ENCODE measurements at places on chromosomes 6 and 20. TPM values are rescaled to one million over a fixed set of nuclear protein-coding genes. Genes with fewer than 3 reads are reported as not detected.
A peak's percentile ranks its signal among the peaks of the same experiment; 100 is the strongest.

DNA sequence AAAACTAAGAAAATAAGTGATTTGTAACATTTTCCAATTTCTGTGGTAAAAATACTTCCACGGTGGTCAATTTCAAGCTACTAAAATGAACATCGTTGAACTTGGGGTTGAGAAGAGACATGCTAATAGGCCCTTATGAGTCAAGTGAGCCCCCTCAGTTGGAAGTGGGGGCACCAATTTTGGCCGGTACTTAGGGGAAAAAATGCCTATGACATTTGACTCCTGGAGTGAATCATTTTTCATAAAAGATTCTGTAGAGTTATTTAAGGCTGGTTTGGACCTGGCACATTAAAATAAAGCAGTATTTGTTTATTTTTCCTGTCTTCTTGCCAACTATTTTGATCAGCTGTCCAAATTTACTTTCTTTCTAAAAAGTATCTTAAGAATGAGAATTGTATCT is 32.4 kb upstream of the CAP2 start:
- H3K36me3 ChIP-seq, result no peaks in the 10 kb centered on the region
- no peaks in the 10 kb centered on the region for H3K27me3 ChIP-seq
- H3K4me1 ChIP-seq, result no peaks in the 10 kb centered on the region
- no peak for DNase-seq

GRCh38 chr6:127954082-127954481 is 53.2 kb upstream of the THEMIS start:
- H3K27me3 ChIP-seq, result no peaks in the 10 kb centered on the region
- H3K27ac ChIP-seq, result no peak overlapping the region
- H3K4me3 ChIP-seq, result no peak overlapping the region
- no peak for DNase-seq

DNA sequence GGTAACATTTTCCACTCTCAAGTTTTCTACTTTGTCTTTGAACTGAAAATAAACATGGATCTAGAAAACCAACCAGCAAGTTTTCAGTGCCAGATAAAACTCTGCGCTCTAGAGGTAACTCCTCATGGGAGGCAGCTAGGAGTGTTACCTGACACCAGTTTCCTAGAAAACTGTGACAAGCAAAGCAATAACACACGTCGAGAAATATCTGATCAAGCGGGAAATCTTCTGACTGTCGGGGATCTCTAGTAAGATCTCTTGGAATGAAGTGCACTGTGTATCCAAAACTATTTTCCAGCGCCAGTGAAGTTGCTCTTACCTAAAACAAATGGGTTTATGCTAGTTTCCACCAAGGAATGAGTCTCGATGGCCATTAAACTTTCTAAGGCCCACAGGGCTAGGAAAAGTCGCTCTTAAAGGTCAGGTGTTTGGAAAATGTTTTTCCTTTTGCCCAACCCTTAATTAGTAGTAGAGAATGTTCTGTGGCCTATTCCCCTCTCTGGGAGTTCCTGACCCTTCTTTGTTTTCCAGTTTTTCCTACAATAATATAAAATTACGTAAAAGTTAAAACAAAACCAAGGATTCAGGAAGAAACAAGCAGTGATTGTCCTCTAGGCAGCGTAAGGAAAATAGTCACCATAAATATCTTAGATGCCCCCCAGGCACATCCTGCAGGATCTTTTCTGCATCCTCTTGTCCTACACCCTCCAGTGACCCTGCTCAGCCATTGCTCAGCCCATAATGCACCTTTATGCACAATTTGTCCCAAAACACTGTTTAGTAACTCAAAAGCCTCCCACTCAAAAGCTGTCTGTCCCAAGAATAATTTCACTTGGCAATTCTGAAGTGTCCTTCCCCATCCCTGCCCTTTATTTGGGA is 137.7 kb upstream of the AKAP12 start:
- no peaks in the 10 kb centered on the region for H3K27me3 ChIP-seq
- no peaks in the 10 kb centered on the region for H3K36me3 ChIP-seq
- H3K4me3 ChIP-seq, result no peak overlapping the region
- H3K4me1 ChIP-seq, result peaks cover 18% of the 10 kb centered on the region
- peak overlapping the region; percentile 70 for H3K27ac ChIP-seq

DNA sequence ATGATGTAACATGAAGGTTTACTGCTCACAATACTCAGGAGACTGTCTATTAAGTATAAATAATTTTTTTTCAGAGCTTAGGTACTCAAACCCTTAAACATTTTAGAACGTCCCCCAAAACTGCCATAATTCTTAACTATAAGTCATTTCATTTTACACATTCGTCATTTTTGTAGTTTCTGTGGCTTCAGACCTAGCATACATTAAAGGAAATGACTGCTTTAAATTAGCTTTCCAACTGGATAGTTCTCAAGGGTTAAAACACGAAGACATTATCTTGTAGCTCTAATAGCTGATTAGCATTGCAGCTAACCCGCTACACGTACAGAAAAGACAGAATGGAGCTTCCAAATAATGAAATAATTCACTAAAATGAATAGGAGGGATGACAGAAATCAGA is 24.9 kb upstream of the PLN start:
- H3K4me1 ChIP-seq, result peaks cover 31% of the 10 kb centered on the region
- H3K4me3 ChIP-seq, result no peak overlapping the region
- no peak for DNase-seq
- no peaks in the 10 kb centered on the region for H3K27me3 ChIP-seq
- H3K36me3 ChIP-seq, result no peaks in the 10 kb centered on the region

GRCh38 chr6:134980846-134981245 is 30.9 kb upstream of the ALDH8A1 start:
- H3K27ac ChIP-seq, result no peak overlapping the region
- no peak for DNase-seq
- peaks cover 56% of the 10 kb centered on the region for H3K36me3 ChIP-seq
- no peaks in the 10 kb centered on the region for H3K27me3 ChIP-seq
- H3K4me1 ChIP-seq, result no peaks in the 10 kb centered on the region

DNA sequence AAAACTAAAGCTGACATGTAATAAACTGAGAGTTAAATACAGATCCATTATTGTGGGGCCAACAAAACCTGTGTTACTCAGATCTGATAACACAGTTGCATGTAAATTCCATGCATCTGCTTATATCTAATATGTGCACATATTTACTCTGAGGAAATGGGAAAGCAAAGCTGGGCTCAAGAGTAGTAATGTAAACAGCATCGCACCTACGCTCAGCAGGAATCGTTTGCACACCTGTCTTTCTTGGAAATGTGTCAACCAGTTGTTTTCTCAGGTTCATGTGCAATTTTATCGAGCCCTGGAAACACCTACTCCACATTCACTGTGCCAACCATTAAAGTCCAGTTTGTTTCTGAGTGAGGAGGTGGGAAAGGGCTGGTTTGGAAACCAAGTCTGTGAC is 80.3 kb upstream of the CNKSR3 start:
- no peaks in the 10 kb centered on the region for H3K27me3 ChIP-seq
- DNase-seq, result no peak
- peaks cover 22% of the 10 kb centered on the region for H3K4me1 ChIP-seq
- no peak overlapping the region for H3K27ac ChIP-seq

- peaks cover 19% of the 10 kb centered on the region for H3K36me3 ChIP-seq
- DNase-seq, result no peak
- H3K27ac ChIP-seq, result no peak overlapping the region
- no peaks in the 10 kb centered on the region for H3K27me3 ChIP-seq
- no peak overlapping the region for H3K4me3 ChIP-seq
These were observed 111.1 kb downstream of the AGPAT4 start for GRCh38 chr6:161162722-161163121.

DNA sequence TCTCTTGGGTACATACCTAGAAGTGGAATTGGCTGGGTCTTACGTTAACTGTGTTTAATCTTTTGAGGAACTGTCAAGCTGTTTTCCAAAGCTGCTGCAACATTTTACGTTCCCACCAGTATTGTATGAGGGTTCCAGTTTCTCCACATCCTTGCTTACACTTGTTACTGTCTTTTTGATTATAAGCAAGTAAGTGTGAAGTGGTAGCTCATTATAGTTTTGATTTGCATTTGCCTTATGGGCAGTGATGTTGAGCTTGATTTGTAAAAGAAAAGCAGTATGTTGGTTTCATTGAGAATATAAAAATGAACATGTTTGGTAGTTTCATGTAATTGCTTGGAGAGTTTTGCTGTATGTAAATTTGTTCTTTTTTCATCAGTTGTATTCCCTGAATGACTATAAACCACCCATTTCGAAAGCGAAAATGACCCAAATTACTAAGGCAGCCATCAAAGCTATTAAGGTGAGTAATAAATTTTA is 40.4 kb downstream of the SCAF8 start:
- no peak overlapping the region for H3K4me3 ChIP-seq
- DNase-seq, result no peak
- H3K27me3 ChIP-seq, result no peaks in the 10 kb centered on the region

- no peaks in the 10 kb centered on the region for H3K36me3 ChIP-seq
- H3K27me3 ChIP-seq, result no peaks in the 10 kb centered on the region
- H3K4me1 ChIP-seq, result peaks cover 32% of the 10 kb centered on the region
- peak overlapping the region; percentile 47 for H3K27ac ChIP-seq
- DNase-seq, result peak; percentile 94
These were observed 121.8 kb downstream of the SASH1 start for GRCh38 chr6:148464319-148465010.

GRCh38 chr6:3621411-3621810 is 130.1 kb downstream of the PXDC1 start:
- no peaks in the 10 kb centered on the region for H3K36me3 ChIP-seq
- no peaks in the 10 kb centered on the region for H3K27me3 ChIP-seq
- no peak overlapping the region for H3K27ac ChIP-seq
- no peaks in the 10 kb centered on the region for H3K4me1 ChIP-seq
- no peak overlapping the region for H3K4me3 ChIP-seq
- DNase-seq, result peak; percentile 78

DNA sequence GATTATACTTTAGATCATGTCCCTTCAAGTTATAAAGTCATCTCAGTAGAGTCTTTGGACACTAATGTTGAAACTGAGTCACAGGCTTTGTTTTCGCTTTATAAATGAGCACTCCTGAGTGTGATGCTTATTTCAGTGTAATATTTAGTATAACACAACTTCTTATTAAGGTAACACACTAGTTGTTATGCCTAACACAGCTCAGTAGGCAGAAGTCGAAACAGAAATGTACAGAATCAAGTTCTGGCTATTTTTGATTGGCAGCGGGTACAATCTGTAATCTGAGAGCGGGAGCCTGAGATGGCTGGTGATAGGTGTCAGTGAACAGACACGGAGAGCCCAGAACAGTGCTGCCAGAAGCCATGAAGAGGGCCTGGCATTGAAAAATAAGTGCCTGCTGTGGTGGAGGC is 11.4 kb downstream of the HECA start:
- peaks cover 60% of the 10 kb centered on the region for H3K4me1 ChIP-seq
- H3K36me3 ChIP-seq, result no peaks in the 10 kb centered on the region
- H3K27ac ChIP-seq, result no peak overlapping the region
- DNase-seq, result no peak
- no peaks in the 10 kb centered on the region for H3K27me3 ChIP-seq
- H3K4me3 ChIP-seq, result no peak overlapping the region

DNA sequence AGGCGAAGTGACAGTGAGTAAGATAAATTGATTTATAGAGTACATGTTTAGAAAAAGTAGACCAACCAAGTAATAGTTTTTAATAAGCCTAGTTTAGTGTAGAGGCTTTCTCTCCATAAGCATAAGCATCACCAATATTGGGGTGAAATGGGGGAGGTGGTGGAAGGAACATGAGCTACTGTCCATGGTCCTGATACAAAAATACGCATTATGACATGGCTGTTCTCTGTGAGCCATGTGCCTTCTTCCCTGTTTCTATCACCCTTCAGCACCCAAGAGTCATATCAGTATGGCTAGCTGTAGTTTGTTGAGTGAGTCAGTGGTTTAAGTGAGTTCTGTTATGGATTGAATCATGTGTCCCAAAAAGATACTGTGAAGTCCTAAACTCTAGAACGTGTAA is 150.8 kb downstream of the EDN1 start:
- no peak overlapping the region for H3K4me3 ChIP-seq
- H3K36me3 ChIP-seq, result no peaks in the 10 kb centered on the region
- DNase-seq, result no peak
- H3K27ac ChIP-seq, result no peak overlapping the region
- peaks cover 8% of the 10 kb centered on the region for H3K4me1 ChIP-seq

- no peak overlapping the region for H3K27ac ChIP-seq
- H3K4me3 ChIP-seq, result no peak overlapping the region
- no peak for DNase-seq
- no peaks in the 10 kb centered on the region for H3K4me1 ChIP-seq
- H3K36me3 ChIP-seq, result no peaks in the 10 kb centered on the region
These were observed 40.1 kb upstream of the AKIRIN2 start for GRCh38 chr6:87742106-87742505.

Gene C20orf202
- total RNA-seq, result 0.52 TPM

Gene ID4
- total RNA-seq, result 158 TPM

Measured in esophagus muscularis mucosa (tissue), 4 donors.